ENCODE measurements at places on chromosomes 4 and X.
A peak's percentile ranks its signal among the peaks of the same experiment; 100 is the strongest.

- DNase-seq = peak; percentile 28
These were observed 15.7 kb downstream of the ZNF518B start for GRCh38 chr4:10441512-10441911.

DNA sequence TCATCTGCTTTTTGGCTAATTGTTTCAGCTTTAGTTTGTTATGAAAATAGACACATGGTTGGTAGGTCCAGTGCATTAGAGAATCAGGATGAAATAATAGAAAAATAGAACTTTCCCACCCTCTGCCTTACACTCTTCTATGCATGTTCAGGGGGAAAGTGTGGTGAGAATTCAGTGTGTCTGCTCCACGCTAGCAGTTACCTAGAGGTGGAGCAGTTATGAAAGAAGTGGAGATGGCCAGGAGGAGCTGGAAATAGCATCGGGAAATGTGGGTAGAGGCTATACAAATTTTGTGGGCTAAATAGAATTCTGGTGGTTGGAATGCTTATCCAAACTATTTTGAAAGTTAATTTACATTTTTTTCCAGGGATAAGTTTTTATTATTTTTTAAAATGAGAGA lies 91.4 kb upstream of the MAD2L1 start:
- no peak for DNase-seq

- peak; percentile 35 for DNase-seq
These were observed 5.5 kb upstream of the XAGE2 start for GRCh38 chrX:52363247-52363883.

DNA sequence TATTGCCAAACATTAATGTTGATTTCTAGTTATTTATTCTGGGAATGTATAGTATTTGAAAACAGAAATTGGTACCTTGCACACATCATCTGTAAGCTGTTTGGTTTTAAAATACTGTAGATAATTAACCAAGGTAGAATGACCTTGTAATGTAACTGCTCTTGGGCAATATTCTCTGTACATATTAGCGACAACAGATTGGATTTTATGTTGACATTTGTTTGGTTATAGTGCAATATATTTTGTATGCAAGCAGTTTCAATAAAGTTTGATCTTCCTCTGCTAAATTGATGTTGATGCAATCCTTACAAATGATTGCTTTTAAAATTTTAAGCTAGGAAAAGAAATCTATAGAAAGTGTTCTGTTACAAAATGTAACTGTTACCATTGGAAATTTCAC lies 30.8 kb upstream of the FMR1NB start:
- DNase-seq = no peak

GRCh38 chr4:63619771-63620170 lies 789.5 kb downstream of the TECRL start:
- DNase-seq = no peak

DNA sequence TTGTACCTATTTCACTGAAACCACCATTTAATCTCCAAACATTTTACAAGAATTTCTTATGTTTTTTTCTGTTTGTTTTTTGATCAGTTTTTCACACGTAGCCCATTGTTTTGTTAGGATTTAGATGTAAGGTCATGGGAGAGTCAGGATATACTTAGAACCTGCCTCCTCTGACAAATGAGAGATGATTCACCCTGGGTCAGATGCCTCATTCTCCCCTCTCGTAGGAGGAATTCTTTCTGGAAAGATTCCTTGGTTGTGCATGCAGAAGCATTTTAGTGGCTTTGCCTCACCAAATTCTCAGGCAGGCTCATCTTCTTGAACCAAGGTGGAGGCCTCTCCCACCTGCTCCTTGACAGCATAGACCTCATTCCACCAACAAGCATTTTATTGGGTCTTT lies 599.3 kb downstream of the SPRY1 start:
- DNase-seq = no peak

DNA sequence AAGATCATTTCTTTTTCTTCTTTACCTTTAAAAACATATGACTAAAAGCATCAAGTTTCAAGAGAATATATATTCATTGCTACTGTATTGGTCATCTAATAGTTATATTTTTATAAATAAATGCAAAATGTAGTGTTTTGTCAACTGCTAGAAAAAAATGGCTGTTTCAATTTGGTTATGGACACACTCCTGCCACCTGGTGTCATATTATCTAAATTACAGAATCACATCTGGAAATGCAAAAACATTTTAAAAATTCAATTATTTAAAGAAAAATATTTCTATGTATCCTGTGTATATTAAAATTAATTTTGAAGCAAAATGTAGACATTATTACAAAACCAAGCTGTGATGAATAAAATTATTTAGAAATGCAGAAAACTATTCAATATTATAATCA lies 329.4 kb upstream of the PCDH18 start:
- DNase-seq = peak; percentile 25

DNA sequence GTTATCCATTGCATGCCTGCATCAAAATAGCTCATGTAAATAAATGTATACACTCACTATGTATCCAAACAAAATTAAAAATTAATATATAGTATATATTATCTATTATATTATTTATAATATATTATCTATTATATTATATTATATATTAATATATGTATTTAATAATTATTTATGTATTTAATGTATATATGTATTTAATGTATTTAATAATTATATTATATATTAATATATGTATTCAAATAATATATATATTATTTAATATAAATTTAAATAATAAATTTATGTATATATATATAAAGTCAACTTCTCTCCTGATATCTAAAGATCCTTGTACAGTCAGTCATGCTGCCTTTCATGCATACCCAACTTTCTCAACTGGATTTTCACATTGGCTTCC lies 82.4 kb downstream of the GPM6A start:
- no peak for DNase-seq

DNA sequence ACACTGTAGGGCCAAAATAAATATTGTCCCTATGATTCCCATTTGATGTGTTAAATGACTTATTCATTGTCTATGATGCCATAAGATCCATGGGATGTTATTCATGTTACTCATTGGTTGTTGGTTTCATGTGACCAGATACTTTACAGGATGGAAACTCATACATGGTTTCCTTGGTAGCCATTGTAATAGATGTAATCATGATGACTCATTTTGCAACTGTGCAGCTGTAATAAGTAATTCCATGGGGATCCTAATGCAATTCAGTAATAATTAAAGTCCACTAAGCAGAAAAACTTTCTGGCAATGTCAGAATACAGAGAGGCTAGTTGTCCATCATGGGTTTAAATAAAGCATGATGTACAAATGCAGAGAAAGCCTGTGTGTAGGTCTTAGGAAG lies 389.7 kb upstream of the NR3C2 start:
- DNase-seq = no peak

DNA sequence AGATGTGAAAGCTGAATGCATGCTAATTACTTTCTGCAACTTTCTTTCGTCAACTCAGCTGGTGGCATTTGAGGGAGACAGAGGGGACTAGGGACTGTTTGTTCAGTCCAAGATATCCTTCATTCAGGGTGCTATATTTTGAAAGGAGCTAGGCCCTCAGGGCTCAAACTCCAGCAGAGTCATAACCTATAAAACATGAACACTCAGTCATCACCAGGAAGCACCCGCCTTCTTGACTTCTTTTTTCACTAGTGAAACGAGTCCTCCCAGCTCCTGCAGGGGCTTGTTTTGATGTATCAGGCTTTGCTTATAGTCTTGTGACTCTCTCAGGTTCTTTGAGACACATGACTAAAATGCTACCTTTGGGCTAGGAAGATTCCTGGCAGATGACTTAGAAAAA lies 230.6 kb downstream of the PCDH7 start:
- no peak for DNase-seq

DNA sequence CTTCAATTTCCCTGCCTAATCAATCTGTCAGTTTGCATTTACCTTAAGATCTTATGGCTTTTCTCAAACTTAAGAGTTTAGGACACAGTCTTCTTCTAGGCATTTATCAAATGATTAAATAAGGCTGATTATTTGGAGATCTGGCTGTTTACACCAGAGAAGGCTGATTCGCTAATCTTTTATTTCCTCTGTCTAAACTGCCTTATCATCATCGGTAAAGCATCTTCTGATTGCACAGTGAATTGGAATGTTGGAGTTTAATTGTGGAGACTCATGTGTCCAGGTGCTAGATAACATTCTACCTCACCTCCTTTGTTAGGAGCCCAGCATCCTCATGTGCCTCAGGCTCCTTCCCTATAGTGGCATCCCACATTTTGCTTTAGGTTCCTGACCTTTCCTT lies 100.3 kb upstream of the DDIT4L start:
- no peak for DNase-seq

- DNase-seq = no peak
These were observed 16.9 kb downstream of the PHOX2B start for GRCh38 chr4:41731569-41732126.

DNA sequence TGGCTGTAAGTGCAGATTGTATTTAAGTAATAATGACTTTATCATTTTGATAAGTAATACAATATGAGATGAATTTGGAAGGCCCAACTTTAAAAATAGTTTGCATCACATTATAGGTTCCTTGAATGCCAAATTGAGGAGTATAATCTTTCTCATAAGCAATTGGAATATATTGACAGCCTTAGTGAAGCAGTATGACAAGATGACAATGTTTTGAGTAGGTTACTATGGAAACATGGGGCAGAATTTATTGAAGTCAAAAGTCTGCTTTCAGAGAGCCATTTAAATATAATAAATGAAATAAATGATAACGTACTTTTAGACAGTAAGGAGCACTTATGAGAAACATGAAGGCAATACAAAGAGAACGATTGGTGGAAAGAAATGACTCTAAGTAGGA lies 776.4 kb downstream of the TECRL start:
- DNase-seq = no peak

DNA sequence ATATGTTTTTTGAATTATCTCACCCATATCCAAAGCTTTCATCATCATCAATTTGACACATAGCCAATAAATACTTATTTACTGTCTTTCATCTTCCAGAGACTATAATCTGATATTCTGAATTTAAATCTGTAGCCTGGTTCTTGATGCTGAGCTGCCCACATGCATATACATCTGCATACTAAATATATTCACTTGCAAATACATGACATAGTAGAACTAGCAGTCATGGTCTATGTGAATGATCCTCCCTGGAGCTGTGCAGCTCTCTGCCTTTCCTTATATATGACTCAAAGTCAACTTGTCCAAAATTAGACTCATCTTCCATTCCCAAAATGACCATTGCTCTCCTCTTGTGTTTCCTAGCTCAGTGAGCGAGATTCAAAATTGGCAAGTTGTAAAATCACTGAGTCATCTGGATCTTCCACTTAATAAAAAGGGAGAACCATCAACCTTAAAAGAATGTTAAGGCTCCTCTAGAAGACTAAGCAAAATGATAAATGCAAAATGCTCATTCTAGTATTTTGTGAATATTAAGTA lies 448.2 kb downstream of the PPARGC1A start:
- no peak for DNase-seq

DNA sequence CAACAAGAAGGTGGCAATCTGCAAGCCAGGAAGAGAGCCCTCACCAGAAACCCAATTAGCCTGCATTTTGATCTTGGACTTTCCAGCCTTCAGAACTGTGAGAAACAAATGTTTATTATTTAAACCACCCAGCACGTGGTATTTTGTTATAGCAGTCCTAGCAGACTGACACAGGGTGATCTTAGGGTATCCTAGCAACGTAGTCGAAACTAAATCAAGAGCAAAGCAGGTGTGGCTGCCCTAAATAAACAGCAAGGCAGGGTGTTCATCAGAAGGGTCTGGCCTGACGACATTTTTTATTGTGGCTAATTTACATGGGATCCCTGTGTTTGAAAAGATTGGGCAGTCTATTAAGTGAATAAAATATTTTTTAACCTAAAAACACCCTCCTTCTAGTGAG lies 198.8 kb downstream of the VEGFC start:
- DNase-seq = no peak

GRCh38 chr4:129064717-129065116 lies 28.6 kb downstream of the SCLT1 start:
- no peak for DNase-seq
